ENCODE measurements at places on chromosomes 5 and 9.

- peak; percentile 97 for DNase-seq
Observed at GRCh38 chr9:136410500-136411287, at the start of the genes ENTR1 and PMPCA. Gene ENTR1, minus strand, starts transcription at chr9:136410614. Its CDS starts 217 bp downstream, at chr9:136410397. Gene PMPCA, plus strand, starts transcription at chr9:136410658. Its CDS starts 11 bp downstream, at chr9:136410669.

- no peak for DNase-seq
Observed at GRCh38 chr5:169037466-169037865, 263.5 kb downstream of the SLIT3 start.

GRCh38 chr5:67678594-67678993 lies 482.0 kb upstream of the CD180 start:
- DNase-seq, result no peak

GRCh38 chr9:33157960-33158842 lies 8.9 kb downstream of the B4GALT1 start:
- DNase-seq, result no peak

DNA sequence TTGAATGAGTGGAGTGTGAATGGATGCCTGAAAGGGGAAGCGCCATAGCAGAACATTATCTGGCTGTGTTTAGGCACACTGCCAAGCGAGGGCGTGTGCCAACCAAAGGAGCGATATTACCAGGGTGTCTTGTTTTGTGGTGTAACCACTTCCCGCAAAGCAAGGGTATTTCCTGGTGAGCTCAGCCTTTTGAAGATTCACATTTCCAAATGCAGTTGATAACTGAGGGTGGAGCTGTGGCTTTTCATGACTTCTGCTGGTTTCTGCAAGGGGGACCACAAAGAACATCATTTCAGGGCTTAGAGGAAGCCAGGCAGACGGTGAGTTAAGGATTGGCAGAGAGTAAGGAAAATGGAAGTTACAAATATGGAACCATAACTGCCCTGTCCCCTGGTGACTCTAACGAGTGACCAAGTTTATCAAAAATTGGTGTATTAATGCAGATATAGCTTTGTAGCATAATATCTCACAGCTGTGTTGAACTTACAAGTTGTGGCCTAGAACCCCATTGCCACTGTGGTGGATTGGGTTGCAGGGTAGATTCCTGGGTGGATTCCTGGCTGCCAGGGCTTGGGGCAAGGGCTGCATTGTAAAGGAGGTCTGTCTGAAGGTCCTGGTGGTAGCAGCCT lies 71.4 kb downstream of the RALGPS1 start:
- DNase-seq, result peak; percentile 72

All from stimulated activated CD8-positive, alpha-beta memory T cell treated with anti-CD3 and anti-CD28 coated beads, Interleukin-4, amount 100 ng/mL, for 4 hours (primary cell).